ENCODE measurements at places on chromosomes 2 and 18.

GRCh38 chr2:224952936-224953657, 89.2 kb downstream of the DOCK10 start:
- peak; percentile 58 for DNase-seq

DNA sequence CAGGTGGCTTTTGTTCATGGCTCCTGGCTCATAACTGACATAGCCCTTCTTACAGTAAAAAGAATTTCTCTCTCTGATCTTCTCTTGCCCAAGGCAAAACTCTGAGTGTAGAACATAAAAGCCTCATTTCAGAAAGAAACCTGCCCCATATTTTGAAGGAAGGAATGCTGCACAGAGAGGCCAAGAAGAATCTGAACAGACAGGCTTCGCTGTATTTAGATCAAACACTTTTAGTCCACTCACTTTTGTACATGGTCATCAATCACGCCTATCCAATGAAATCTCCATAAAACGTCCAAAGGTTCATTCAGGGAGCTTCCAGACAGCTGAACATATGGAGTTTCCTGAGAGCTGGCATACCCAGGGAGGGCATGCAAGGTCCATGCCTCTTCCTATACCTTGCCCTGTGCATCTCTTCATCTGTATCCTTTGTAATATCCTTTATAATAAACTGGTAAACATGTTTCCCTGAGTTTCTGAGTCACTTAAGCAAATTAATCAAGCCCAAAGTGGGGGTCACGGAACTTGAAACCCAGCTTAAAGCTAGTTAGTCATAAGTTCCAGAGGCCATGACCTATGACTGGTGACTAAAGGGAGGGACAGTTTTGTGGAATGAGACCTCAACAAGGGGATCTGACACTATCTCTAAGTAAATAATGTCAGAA, 62.5 kb upstream of the TMEM247 start:
- no peak for DNase-seq

DNA sequence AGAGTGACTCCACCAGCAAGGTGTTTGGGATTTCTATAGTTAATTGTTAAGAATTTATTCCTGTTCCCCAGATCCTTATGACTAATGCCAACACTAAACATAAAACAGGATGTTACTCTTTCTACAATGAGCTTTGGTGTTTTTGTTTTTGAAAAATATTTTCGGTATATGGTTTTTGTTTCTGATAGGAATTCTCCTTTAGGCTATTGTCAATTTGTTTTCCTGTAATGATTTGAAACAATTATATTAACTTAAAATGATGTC, 182.6 kb downstream of the AGAP1 start:
- no peak for DNase-seq

DNA sequence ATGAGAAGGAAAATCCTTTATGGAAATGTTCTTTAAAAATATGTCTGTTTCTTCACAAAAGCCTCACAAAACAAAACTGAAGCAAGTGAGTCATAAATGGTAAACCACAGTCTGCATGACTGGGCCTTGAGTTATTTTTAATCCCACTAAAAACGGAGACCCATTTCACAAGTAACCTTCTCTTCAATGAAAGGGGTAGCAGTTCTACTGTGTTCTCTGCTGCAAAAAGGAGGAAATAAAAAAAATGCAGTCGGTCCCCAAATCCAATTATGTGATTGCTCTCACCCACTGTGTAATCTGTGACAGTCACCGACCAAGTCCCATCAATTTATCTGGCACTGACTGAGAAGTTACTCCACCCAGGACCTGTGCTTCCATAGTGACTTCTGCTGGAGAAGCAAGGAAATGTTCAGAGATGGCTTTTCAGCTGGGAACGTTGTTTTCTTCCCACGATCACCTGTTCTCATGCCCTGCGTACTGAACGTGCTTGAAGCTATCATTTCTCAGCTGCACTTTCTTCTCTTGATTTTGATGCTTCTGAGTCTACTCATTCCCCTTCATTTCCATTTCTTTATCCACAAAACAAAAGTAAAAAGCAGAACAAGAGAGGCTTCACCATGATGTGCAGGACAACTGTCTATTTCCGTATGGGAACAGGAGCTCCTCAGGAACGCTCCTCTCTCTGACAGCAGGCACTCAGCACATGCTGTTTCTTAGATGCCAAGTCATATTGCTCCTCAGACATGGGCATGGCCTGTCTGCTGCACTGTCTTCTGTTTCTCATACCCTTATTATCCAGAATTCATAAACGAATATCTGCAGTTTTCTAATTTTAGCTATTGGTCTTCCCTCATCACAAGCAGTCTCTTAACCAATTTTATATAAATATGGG, 80.0 kb upstream of the TMEM200C start:
- no peak for DNase-seq

DNA sequence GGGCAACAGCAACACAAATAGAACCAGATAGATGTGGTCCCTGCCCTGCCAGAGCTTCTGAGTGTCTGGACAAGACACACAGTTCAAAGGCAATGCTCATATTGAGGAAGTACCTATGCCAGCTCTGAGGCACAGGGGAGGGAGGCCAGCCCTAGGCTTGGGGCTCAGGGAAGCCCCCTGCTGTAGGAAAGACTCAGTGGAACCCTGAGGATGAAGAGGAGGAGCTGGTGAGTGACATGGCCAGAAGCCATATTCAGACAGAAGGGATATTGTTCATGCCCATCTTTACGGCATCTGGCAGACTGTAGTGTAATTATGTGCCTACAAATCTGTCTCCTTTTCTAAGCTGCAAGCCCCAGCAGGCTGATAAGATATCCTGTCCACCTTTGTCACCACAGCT, 8.8 kb downstream of the SIGLEC15 start:
- DNase-seq: no peak

DNA sequence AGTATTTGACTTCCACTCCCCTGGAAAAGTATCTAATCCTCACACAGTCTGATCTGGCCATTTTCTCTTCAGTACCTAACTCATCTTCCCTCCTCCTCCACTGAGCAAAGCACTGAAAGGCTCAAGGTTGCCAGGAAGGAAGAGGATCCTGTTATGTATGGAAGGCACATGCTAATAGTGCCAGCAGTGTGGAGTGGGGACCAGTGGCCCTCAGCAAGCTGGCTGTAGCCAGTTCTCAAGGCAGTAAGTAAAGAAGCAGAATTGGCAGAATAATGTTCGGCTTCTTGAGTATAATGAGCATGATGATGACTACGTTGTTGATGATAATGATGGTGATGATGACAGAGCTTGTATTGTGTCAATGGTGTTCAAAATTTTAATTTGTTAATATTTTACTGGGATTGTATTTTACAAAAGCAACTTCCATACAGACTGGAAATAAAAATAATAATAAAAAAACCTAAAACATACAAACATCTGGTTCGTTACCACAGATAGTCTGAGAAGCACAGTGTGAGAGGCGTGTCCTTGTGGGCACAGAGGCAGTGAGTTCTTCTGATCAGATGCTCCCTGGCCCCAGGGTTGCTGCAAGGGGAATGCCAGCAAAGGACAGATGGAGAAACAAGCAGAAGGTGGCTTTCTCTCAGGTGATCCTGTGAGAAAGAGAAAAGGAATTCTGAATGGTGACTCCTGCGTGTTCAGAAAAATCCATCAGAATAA, 528.8 kb downstream of the CMPK2 start:
- no peak for DNase-seq

GRCh38 chr2:62263076-62263715, 67.3 kb downstream of the B3GNT2 start:
- no peak for DNase-seq

- DNase-seq: no peak
Observed at GRCh38 chr2:96800061-96801004, 15.7 kb upstream of the CNNM3 start.

DNA sequence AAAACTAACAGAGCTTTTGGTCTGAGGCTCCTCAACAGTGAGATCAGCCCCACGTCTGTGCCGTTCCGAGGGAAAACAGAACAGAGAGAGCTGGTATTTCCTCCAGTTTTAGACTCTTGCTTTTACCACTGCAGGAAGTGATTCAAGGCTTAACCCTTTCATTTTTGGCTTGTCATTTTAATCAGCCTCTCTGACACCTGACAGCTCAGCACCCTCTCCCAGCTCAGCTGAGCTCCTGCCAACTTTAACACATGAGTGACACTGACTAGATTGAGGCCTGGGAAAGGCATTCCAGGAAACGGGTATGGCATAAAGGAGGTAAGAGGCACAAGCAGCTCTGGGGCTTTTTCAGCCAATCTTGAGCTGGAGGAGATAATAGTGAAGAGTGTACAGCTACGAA, 239.4 kb upstream of the SKOR2 start:
- DNase-seq: no peak

DNA sequence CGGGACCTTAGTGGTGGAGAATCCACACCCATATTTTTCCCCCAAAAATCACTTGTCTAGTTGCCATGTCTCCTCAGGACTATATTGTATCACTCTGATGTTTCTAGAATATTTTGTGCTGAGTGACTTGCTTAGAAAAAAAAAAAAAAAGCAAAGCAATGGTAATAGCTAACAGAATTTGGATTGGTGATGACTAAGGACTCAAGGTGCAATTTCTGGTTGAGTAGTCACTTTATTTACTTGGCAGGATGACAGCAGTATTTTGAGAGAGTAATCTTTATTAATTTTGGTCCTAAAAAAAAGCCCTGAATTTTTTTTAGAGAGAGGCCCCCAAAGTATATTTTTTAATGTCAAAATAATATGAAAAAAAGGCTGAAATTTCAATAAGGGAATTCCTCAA, 32.8 kb upstream of the MYO3B start:
- no peak for DNase-seq

DNA sequence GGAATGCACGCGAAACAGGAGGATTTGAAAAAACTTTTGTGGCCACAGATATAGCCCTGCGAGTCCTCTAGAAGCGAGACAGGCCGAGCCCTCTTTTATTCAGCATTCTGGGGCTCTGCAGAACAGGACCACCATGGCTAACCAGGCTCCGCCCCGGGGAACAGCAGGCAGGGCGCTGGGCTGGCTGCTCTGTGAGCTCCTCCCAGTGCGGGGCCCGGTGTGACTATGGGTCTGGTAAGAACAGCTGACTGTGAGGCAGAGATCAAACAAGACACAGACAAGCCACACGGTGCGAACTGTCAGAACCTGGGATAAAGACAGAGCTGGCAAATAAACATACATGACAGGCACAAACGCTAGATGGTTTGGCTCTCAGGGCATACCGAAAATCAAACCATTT, 15.5 kb downstream of the PXDN start:
- no peak for DNase-seq

DNA sequence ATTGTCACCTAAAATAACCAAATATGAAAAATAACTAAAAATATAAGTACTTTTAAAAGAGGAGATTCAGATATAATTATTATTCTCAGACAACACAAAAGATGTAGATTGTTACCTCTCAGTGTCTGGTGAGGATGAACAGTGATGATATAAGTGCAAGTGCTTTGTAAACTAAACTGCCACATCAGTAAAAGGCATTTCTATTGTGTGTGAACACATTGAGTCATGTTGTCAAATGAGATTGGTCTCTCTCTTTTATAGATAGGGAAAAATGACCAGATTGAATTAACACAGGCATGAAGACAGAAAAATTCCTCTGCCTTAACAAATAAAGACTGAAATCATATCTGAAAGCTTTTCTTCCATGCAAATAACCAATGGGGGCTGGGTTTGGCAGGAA, 182.4 kb upstream of the TMEFF2 start:
- DNase-seq: no peak

DNA sequence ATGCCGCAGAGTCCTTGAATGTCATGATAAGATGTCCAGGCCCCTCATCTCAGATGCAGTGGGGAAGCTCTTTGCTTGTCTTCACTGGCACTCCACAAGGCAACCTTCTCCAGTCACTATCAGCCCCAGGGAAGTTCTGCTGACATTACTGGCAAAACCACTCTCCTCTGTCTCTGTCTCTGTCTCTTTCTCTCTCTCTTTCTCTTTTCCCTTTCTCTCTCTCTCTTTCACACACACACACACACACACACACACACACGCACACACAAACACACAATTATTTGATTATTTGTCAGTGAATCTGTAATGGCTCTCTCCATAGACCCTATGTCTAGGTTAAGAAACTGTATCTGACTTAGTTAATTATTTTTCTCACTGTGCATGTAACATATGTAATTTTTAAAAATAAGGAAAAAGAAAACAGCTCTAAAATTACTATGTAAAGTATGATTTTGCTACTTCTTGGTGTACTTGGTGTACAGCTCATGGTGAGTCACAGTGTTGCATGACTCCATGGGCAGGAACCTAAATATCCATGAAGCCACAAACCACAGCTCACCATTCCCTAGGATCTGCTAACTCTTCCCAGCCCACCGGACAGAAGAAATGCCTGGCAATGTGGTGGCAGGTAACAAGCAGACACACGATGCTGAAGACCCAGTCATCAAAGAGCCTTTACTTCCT, 594.9 kb upstream of the ID2 start:
- no peak for DNase-seq

DNA sequence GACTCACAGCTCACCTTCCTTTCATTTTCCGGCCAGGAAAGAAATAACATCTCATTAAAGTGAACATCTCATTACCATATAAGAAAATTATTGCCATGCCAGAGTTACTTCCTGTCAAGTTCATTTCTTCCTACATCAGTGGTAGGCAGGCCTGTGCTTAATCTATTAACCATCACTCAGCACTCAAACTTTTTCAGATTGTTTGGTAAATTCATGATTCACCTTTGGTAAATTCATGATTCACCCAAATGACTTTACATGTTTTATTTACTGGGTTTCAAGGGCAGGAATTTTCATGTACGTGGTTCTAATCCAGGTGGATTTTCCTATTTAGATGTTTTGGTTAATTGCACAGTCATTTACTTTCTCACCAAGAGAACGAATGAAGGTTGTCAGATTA, 116.5 kb downstream of the CSRNP3 start:
- no peak for DNase-seq

DNA sequence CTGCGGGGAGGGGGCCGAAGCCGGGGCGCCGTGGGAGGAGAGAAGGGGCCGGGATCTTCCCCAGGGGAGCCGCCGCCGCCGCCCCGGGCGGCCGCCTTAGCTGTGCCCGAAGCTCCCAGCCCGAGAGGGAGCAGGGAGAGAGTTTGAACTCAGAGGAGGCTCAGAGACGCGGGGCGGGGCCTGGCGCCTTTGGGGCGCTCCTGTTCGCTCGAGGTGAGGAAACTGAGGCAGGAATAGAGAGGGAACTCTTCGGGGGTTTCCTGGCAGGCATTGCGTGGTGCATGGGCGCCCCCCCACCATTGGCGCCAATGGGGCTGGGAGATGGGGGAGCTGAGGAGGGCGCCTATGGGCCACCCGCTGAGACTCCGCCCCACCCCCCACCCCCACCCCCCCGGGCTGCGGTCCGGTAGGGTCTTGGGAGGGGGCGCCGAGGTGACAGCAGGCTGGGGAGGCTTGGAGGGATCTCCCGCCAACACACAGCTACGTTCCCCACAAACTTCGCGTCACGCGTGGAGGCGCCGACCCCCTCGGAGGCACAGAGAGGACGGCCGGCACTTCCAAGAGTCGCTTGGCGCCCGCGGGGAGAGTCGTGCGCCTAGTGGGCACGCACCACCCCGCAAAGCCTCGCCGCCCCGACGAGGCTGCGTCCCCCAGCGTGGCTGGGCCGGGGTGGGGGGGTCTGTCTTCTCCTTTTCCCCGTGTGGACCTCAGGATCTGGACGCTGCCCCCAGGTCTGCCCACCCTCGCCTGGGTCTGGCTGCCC, 680 bp downstream of the CTDSP1 start:
- peak; percentile 55 for DNase-seq

Data from naive thymus-derived CD4-positive, alpha-beta T cell (primary cell).